ENCODE measurements at places on chromosomes 7 and 10.
A peak's percentile ranks its signal among the peaks of the same experiment; 100 is the strongest.

- DNase-seq = no peak
Observed at GRCh38 chr10:78171633-78172400, 138.2 kb downstream of the RPS24 start.

GRCh38 chr10:19592276-19592675 lies 224.0 kb upstream of the PLXDC2 start:
- DNase-seq = no peak

DNA sequence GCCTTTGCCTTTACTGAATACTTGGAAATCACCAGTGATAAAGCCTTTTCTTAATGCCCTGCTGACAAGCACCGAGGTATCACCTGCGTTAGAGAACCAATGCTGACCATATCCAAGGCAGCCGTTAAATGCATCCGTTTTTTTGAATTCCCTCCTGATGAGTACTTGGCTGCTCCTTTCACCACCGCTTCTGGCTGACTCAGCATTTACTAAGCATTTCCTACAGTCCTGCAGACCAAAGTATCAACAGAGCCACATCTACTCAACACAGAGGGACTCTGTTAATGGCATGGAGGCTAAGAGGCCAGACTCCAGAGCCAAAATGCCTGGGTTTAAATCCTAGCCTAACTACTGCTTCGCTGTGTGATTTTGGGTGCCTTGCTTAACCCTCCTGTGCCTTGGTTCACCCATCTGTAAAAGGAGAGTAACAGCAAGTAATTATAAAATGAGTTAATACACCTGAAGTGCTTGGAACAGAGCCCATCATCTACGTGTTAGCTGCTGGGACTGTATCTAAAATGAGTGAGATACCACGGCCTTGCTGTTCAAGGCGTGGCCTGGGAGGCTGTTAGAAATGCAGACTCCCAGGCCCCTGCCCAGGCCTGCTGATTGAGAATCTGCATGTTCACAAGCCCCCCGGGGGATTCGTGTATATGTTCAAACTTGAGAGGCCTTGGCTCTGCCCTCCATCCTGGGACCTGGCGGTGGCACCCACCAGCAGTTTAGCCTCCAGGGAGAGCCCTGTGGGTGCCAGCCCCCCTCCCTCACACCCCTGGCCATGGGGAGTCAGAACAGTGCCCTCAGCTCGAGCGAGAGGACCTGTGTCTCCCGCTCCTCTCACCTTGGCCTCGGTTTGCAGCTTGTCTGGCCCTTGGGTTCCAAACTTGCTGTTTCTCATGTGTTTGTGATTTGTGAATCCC lies 30.8 kb upstream of the EFCAB10 start:
- no peak for DNase-seq

DNA sequence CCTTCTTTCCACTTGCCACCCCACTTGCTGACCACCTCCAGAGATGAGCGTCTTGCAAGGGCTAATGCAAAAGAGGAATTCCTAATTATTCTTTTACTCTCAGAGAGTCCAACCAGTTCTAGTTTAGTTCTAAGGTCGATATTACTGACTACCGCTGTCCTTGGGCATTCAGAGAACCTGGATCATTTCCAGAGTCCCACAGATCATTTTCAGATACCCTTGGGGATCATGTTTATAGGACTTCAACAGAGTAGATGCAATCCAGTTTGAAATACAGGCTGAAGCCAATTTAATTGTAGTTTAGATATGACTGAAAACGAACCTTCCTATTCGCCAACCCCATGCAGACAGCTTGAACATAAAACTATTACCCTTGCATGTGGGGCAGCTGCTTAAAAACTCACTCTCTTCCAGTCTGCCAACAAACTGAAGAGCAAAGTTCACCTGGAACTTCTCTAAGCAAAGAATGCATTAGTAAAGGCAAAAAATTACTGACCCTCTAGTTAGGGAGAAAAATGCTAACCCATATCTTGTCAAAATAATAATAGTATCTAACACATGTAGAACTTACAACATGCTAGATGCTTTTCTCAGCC lies 22.4 kb downstream of the CFAP69 start:
- no peak for DNase-seq

DNA sequence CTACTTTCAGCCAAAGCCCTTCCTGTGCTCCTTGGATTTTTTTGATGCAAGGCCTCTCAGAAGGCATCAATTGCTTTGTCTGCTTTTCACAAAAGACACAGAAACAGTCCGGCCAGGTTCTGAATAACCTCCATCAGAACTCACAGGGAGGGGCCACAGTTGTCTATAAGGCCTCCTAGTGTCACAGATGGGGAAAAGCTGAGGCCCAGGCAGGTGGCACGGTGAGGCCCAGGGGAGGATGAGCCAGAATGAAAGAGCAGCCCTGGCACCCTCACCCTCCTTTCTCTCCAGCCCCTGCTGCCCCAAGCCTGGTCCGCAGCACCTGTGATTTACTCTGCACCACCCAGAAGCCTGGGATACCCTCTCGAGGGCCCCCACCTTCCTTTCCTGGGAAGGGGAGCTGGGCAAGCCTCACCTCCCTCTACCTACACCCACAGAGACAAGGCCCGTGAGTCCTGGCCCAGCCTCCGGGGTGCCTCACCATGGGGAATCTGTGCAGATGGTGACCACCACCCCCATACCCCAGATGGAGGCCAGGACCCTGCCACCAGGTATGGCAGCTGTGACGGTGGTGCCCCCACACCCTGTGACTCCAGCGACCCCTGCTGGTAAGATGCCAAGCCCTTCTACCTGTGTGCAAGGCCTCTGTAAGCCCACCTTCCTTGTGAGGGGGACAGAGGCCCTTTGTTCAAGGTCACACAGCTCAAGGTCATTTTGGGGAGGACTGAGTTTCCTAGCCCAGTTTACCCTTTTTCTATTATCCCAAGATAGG lies 26.2 kb upstream of the ZNF467 start:
- peak; percentile 30 for DNase-seq

DNA sequence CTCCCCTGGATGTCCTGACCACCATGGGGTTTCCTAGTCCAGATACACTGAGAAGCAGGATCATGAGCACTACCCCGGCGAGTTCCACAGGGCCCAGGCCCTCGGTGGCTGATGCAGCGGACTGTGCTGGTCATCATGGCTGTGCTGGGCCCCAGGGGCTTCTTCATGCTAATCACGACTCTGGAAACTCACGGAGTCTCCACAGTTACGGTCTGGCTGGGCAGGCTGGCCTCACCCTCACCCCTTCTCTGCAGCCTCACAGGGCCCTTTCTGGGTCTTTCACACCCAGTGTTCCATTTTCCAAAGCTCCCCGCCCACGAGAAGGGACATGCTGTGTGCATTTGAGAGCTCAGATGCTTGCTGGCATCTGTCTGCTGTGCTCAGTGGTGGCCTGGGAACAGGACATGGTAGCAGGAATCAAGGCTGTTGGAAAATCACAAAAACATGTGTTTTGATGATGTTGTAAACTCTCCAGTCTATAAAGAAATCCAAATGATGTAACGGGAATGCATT lies 119.0 kb downstream of the PTPN20 start:
- no peak for DNase-seq

DNA sequence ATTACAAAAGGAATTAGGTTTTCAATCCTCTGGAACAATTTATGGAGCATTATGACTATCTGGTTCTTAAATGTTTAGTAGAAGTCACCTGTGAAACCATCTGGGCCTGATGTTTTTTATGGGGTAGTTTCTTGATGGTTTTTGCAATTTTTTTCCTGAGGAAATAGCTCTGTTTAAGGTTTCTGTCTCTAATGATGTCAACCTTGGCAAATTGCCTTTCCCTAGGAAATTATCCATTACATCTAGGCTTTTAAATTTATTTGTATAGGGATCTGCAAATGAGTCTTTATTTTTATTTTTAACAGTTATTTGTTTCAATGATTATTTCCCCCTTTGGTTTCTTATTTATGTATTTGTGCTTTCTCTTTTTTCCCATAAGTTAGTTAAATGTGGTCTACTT lies 222.8 kb downstream of the GALNT17 start:
- no peak for DNase-seq

GRCh38 chr7:27164367-27165088 lies 809 bp downstream of the HOXA9 start:
- no peak for DNase-seq

DNA sequence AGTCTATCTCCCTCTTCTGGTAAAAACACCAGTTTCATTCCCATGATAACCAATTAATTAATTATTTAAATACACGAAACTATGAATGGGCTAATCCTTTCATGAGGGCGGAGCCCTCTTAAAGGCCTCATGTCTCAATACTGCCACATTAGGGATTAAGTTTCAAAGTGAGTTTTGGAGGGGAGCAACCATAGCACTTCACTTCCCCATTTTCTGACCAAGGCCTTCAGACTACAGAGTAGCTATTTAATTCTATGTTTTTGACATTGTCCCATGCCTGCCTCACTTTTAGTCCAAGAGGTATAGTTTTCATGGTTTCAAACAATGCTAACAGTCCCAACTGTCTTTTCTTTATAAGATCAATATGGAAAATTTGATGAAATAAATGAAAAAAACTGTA lies 618.6 kb downstream of the ZWINT start:
- DNase-seq = no peak

GRCh38 chr7:35623381-35623780 lies 71.6 kb downstream of the HERPUD2 start:
- no peak for DNase-seq

GRCh38 chr10:94571528-94571927 lies 25.9 kb downstream of the HELLS start:
- DNase-seq = no peak

GRCh38 chr10:58518775-58519174 lies 6.1 kb downstream of the BICC1 start:
- no peak for DNase-seq

DNA sequence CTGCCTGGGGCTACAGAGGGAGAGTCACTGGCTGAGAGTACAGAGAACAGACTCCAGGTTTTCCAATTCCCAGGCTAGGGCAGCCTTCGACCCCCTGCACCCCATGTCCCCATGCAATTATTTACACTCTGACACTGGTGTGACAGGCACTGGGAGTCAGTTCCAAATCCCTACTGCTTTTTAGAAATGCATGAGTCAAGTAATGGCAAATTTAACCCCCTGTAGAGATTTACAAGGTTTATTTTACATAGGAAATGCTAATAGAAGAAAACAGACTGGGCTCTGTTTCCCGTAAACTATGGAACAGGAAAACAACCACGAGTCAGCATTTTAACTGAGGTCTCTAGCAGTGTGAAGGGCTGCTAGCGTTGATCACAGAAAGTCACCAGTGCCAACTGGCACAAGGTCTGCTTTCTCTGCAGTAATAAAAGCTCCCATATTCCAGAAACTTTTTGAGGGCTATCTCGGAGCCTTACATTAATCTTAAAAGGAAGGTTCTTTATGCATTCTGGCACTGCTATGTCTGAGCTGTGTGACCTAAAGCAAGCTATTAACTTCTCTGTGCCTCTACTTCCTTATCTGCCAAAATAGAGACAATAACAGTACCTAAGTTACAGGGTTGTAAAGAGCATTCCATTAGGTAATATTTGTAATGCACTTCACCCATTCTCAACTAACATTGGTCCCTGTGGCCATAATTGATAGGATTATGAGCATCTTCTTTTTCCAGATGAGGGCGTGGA lies 28.2 kb downstream of the NOD1 start:
- DNase-seq = no peak

GRCh38 chr10:108439397-108439796 lies 1274.9 kb upstream of the SORCS1 start:
- DNase-seq = no peak

DNA sequence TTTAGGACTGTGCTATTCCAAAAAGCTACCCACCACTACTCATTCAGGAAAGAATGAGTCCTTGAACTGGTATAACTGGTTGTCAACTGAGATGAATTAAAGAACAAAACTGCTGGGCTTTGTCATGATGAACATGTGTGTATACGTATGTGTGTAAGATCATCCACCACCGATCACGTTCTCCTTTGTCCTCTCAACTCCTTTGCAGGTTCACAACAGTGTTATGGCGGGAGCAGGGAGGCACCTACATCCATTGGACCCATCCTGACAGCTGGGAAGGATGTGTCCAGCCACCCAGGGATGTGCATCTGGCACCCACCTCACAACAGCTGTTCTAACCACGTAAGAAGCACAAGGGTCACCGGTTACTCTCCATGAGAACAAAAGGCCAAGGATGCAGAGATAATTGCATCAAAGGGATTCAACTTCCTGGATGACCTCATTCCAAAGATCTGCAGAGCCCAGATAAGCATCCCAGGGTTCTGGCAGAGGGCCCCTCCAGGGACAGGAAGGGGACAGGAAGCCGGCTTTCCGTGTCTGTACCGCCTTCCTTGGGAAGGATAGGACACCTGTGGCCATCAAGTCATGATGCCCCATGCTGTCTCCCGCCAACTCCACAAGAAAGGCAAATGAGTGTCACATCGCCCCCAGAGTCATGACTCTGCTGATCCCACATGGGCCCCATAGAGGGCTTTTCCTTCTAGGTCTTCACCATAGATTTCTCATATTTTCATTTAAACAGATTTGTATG lies 66.1 kb downstream of the STEAP1B start:
- no peak for DNase-seq

GRCh38 chr7:101743241-101743994 lies 74.0 kb upstream of the CUX1 start:
- peak; percentile 50 for DNase-seq

- no peak for DNase-seq
Observed at GRCh38 chr7:45971661-45972175, 50.6 kb upstream of the IGFBP3 start.

GRCh38 chr7:101941481-101942383 lies 124.3 kb downstream of the CUX1 start:
- no peak for DNase-seq

- DNase-seq = no peak
Observed at GRCh38 chr7:45677311-45677900, 103.2 kb downstream of the ADCY1 start.

GRCh38 chr7:107711301-107711700 lies 32.6 kb upstream of the CBLL1 start:
- no peak for DNase-seq

DNA sequence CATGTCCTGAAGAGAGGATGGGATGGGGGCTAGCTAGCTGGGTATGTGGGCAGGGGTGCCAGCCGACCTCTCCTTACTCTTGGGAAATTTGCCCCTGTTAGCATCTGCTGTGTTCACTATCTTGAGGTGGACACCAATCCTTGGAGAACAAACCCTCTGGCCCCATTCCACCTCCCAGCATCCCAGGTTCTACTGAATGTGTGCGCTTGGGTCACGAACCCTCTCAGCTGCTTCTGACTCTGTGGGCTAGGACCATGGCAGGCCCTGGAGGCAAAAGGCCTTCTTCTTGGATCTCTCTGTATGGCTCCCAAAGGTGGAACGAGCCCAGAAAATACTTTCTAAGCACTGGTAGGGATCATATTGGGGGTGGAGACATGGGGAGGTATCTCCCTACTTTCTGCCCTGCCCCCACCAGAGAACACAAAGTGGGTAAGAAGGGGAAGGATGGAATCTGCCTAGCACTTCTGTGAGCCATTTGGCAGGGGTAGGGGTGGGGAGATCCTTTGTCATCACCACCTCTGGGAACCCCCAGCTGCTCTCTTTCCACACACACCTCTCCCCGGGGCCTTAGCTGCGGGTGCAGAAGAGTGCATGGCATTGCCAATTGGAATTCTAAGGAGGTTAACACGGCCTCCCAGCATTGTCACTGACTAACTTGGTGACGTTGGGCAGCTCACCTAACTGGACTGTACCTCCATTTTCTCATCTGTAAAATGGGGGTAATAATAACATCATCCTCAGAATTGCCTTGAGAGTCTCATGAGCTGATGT lies 7.7 kb downstream of the UNC5B start:
- no peak for DNase-seq

- no peak for DNase-seq
Observed at GRCh38 chr7:129851174-129851573, 101.6 kb downstream of the UBE2H start.

GRCh38 chr10:75712242-75712880 lies 280.9 kb downstream of the LRMDA start:
- no peak for DNase-seq

- no peak for DNase-seq
Observed at GRCh38 chr10:123563994-123564393, 102.2 kb upstream of the GPR26 start.

- no peak for DNase-seq
Observed at GRCh38 chr7:154859747-154860620, 142.9 kb downstream of the PAXIP1 start.
